ENCODE measurements at places on chromosomes 2 and 18.

DNA sequence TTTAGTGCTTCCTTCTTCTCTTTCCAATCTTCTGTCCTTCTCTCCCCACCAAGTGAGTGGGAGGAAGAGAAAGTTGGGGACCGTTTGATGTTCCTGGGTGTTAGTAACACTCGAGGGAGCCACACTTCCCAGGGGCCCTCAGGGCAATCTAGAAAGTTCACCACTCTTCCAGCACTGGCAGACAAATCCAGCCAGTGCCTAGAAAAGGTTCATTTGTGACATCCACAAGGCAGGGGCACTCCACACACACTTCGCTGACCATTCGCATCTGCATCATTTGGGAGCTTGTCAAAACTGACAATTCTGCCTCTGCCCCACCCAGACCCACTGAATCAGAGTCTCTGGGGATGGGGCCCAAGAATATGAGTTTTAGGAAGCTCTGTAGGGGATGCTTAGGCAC is 86.8 kb upstream of the ST3GAL5 start:
- DNase-seq = no peak

GRCh38 chr2:190355968-190356644 is 12.7 kb downstream of the INPP1 start:
- DNase-seq = no peak

DNA sequence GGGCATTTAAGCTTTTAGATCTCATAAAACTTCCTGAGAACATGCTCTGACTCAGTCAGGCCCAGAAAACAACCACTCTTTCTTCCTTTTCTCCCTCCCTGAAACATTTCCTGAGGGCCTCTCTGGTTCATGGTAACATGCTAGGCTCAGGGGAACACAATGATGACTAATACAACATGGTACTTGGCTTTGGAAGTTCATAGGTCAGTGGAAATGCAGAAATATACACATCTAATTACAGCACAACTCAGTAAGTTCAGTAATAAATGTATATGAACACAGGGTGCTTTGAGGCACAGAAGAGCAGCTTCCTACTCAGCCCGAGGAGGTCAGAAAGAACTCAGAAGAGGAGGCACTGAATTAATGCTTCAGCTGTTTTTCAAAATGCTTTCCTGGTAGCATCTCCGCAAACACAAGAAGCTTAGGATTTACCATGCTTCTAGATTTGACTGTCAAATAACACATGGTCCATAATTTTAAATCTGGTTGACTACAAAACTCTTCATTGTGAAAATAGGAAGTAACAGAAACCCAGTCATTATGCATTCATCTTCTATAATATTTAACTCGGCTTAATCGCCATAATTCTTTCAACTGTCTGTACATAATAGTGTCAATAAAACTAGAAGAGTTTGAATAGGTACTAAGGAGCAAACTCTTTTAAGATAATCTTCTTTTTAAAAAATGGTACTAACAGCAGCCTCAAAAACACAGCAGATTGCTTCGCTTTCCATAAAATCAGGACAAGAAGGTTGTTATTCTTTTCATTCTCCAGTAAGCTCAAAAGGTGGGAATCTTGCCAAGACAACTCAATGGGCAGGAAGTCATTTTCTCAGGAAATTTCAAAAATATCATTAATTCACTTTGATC is 251.3 kb downstream of the DLGAP1 start:
- no peak for DNase-seq

GRCh38 chr2:7572450-7572849 is 655.2 kb downstream of the RNF144A start:
- no peak for DNase-seq

DNA sequence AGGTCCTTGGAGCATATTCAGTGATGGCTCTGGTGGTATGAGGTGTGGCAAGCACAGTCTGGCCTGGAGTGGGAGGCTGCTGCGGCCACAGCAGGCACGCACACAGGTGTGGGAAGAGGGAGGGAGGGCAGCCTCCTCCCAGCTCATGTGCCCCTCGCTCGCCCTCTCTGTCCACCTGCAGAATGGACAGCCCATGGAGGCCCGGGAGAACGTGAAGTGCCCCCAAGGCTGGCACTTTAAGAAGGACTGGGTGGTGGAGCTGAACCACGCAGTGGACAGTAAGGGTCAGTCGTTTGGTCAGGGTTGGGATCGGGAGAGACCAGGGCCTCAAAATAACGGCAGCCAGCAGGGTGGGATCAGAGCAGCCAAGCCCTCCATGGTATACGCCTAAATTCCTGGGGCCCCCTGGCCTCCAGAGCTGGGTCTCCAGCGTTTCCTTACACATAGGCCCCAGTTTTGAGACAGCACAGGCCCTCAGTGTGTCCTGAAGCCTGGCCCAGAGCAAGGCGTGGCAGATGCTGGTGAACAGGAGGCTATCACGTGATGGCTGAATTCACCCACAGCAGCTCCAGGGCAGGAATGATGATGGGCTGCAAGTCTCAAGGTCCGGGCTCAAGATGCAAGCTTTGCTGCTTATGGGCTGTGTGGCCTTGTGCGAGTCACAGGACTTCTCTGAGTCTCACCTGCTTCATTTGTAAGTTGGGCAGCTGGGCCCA is 47.9 kb downstream of the FER1L5 start:
- no peak for DNase-seq

GRCh38 chr18:3466045-3466444 is 16.1 kb downstream of the TGIF1 start:
- DNase-seq = no peak
